ENCODE measurements at places on chromosomes 5 and 9.

- no peak for DNase-seq
These were observed 49.5 kb upstream of the COL15A1 start for GRCh38 chr9:98894171-98894570.

GRCh38 chr9:105309531-105309931, 65.1 kb downstream of the SLC44A1 start:
- no peak for DNase-seq

DNA sequence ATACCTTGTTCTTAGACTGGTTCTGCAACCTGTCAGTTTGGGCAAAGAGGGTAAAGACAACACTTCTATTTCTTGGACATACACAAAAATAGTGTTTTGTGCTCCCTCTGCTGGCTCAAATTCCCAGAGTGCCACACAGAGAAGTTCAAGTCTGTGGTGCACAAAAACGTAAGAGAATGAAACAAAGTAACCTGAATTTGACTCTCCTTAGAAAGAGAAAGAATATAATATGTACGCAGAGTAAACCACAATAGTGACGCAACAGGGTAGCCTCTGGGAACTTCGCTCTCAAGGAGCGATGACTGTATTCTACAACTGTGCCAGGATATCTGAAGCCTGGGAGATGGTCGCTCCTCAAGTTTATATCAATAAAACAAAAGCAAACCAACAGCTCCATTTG, 18.5 kb downstream of the DDX31 start:
- no peak for DNase-seq

DNA sequence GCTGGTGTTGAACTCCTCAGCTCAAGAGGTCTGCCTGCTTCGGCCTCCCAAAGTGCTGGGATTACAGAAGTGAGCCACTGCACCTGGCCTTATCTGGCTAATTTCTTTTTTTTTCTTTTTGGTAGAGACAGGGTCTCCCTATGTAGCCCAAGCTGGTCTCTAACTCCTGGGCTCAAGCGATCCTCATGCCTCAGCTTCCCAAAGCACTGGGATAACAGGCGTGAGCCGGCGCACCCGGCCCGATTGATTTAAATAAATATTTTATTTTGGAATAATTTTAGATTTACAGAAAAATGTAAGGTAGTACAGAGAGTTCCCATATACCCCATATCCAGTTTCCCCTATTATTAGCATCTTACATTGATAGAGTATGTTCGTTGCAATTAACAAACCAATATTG, 155.0 kb upstream of the MVB12B start:
- peak; percentile 26 for DNase-seq

DNA sequence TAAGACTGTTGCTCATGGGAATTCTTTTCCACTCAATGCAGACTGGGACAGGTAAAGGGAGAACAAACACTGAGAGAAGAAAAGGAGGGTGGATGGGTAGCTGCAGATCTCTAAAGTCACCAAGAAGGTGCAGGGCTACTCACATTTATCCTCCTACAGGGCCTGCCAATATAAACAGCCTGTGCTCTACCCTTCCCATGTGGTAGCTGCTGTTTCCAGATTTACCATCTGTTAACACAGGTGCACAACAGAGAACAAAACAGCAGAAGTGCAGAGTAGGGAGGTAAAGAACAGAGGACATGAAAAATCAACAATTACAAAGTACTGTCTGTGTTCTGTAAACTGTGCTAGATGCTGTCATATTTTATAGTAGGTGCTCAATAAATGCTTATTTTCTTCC, 26.0 kb downstream of the JAKMIP2 start:
- no peak for DNase-seq

DNA sequence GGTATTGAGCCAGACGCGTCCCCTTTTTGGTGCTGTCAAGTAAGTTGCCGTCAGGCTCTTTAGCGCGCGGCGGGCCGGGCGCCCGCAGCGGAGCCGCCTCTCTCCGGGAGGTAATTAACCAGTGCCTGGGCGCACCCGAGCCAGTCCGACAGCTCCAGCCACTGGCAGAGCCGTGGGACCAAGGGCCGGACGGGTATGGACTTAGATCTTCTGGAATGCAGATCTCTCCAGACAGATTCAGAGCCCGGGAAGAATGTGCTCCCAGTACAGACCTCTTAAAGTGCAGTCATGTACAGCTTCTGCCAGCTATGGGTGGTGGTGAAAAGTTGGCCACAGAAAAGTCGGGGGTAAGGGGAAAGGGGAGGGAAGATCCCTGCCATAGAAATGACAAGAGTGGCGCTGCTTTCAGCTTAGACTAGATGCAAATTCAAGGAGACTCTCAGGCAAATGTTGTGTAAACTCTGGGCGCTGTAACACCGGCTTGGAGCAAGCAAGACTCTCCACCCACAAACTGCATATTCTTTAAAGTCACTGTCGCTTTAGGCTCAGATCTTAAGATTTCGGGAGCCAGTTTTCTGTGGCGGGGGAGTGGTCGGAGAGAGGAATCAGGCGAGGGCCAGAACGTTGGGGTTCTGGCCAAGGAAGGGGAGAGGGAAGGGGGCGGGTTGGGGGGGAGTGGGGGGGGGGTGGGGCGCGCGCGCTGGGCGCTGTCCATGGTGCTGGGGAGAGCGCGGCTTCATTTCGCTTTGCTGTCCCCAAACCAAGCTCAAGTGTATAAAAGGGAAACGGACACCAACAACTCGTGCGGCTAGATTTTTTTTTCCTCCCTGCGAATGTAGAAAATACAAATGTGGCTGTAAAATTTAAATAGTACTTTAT, 29.2 kb downstream of the NR2F1 start:
- no peak for DNase-seq

DNA sequence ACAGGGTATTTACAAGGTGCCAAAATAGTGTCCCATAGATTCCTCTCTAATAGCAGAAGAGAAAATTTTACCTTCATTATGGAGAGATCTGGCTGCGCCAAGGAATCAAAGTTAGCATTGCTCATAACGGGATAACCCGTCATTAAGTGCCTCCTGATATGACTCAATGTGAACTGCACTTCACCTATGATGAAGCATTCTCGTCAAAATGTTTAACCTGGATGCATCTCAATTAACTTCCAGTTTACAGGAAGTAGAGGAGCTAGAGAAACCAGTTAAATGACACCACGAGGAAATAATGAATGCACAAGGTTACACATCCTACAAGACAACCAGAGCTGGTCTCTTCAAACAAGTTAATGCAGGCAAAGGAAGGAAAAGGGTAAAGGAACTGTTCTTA, 17.2 kb downstream of the FBXW11 start:
- DNase-seq = no peak

- no peak for DNase-seq
These were observed 13.2 kb upstream of the NR4A3 start for GRCh38 chr9:99808454-99808853.

DNA sequence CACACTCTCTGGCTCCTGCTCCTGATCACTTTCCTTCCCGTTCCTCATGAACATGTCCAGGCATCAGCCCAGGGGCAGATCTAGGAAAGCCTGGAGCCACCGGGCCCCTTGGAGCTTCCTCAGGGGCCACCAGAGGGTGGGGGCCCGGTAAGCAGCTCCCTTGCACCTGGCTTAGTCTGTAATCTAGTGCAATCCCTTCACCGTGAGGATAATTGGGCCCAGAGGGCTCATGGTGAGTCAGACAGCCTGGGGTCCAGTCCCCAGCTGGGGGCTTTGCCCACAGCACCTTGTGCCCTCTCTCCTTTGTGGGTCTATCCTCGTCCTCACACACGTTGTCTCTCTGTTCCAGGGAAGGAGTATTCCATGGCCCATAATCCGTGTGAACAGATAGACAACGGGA, 10.4 kb upstream of the ALDH1B1 start:
- DNase-seq = no peak

DNA sequence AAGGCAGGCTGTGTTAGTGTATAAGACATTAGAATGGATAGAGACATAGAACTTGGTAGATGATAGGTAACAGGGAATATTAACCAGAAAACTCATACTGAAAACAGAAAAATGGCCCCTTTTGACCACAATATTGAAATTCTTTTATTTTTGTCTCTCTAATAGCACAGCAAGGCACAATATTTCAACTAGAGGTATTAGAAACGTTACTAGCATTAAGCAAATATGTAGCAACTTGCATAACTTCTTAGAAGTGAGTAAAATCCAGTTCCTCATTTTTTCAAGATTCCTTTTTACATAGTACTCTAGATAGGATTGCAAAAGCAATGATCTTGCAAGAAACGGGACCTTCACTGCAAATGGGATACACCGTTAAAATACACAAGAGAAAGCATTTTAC, 102.7 kb upstream of the VCAN start:
- DNase-seq = no peak

DNA sequence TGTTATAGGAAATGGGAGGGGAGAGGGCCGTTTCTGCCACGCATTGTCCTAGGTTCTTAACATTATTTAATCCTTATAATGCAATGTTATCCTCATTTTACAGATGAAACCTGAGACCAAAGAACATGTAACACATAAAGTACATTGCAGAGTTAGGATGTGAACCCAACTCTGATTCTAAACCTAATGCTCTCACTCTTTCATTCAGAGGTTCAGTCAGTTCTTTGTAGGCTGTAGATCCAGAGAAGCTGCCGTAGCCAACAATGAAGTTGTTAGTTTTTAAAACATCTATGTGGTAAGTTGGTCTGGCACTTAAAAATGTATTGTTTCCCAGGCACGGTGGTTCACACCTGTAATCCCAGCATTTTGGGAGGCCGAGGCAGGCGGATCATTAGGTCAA, 10.5 kb upstream of the PSMD5 start:
- DNase-seq = no peak

DNA sequence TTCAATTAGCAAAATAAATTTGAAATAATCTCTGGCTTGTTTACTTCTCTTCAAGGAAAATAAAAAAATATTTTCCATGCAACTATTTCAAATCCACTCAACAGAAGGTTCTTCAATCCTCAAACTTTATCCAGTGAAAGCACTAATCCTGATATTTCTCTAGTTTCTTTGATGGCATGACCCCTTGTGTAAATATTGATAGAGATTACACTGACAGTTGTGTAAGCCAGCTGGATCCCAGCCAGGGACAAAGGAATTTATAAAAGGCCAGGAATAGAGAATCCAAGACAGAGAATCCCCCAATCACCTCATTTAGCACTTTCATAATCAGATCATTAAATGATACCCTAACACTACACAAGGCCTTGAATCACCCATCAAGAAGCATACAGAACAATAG, 135.2 kb downstream of the GNA14 start:
- no peak for DNase-seq

DNA sequence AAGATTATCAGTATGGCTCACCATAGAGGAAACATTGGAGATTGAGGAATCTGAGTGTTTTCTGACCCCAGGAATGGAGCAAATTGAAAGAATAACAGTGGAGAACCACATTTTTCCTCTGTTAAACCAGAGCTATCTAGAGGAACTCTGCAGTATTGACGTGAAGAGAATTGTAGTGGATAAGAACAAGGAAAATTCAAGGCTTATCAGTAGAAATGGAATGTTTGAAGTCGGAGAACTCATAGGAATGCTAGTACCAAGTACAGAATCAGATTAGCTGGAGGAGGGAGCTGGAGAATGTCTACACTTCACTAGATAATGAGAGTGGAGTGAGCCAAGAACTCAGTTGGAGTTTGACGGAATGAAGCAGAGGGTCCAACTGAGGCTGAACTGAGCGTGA, 50.3 kb downstream of the SNCAIP start:
- no peak for DNase-seq

GRCh38 chr5:166211640-166212039, 2079.8 kb upstream of the WWC1 start:
- DNase-seq = no peak

- DNase-seq = no peak
These were observed 42.6 kb downstream of the CSNK1G3 start for GRCh38 chr5:123554601-123555000.

GRCh38 chr9:81146684-81147337, 542.5 kb downstream of the TLE1 start:
- no peak for DNase-seq

GRCh38 chr9:68947015-68947414, 66.9 kb downstream of the PRKACG start:
- no peak for DNase-seq

DNA sequence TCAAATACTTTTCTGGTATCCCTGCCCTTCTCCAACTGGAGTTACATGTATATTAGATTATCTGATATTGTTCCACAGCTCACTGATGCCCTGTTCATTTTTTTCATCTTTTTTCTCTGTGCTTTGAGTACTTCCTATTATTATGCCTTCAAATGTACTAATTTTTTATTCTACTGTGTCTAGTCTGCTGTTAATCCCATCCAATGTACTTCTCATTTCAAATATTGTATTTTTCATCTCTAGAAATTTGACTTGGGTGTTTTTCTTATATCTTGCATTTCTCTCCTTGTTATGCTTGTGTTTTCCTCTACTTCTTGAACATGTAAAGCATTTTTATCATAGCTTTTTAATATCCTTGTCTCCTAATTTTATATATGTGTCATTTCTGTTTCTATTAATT, 41.6 kb upstream of the MYOT start:
- DNase-seq = no peak

DNA sequence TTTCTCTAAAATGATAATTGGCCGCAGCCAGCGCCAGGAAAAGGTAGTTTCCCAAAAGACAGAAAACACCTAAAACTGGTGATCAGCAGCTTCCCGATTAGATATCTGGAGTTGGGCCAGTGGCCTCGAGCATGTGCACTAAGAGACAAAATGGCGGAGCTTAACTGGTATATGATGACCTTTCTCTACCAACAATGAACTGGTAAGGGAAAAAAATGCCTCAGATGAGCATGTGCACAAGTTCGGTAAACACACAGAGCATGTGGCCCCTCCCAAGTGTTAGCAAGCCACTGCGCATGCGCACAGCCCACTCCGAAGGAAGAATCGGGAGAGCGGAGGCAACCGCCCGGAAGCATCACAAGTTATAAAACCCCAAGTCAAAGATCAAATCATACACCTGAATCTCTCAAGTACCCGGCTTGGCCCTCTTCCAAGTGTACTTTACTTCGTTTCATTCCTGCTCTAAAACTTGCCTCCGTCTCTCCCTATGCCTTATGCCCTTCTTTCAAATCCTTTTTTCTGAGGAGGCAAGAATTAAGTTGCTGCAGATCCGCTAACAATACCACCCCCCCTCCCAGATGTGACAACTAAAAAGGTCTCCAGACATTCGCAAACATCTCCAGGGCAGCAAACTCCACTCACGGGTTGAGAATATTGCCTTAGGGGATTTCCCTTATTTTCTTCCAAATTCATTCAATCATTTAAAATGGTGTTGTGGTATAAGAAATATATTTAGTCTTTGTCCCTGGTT, 15.0 kb upstream of the PTBP3 start:
- DNase-seq = peak; percentile 56

GRCh38 chr9:131165523-131165922, 40.1 kb downstream of the NUP214 start:
- no peak for DNase-seq

DNA sequence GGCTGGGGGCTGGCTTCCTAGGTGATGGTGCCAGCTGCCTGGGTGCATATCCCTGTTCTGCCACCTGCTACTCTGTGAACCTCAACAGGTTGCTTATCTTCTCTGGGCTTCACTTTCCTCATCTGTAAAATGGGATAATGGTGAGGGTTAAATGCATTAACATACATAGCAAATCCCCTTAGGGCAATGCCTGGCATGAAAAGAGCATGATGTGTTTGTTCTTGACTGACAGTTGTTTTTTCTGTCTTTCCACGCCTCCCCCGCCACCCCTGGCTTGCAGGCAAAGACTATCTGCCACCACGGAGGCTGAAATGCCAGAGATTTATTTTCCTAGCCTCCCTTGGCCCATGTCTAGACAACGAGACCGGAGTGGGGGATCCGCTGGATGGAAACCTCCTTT, 280.5 kb downstream of the NSG2 start:
- DNase-seq = no peak

- DNase-seq = no peak
These were observed 22.6 kb downstream of the VCAN start for GRCh38 chr5:83494087-83494620.

GRCh38 chr5:69152731-69153130, 14.2 kb upstream of the CCNB1 start:
- DNase-seq = no peak

Measured in stimulated activated effector memory CD8-positive, alpha-beta T cell treated with anti-CD3 and anti-CD28 coated beads, Interleukin-12 subunit alpha, Interleukin-12 subunit beta, amount 100 ng/mL, for 72 hours (primary cell).